ENCODE measurements at places on chromosomes 13 and 19. TPM values are rescaled to one million over a fixed set of nuclear protein-coding genes. Genes with fewer than 3 reads are reported as not detected.

The GGN gene
- 1.2 TPM for total RNA-seq

The FXYD3 gene
- total RNA-seq: not detected

The LAIR2 gene
- not detected for total RNA-seq

The FUZ gene
- 22.1 TPM for total RNA-seq

The EHD2 gene
- total RNA-seq: 230 TPM

The CEACAM7 gene
- not detected for total RNA-seq

The PPM1N gene
- 0.61 TPM for total RNA-seq

The MPHOSPH8 gene
- total RNA-seq: 9.4 TPM

The VRK3 gene
- total RNA-seq: 26.9 TPM

The CEACAM19 gene
- 1.3 TPM for total RNA-seq

The GRK1 gene
- total RNA-seq: not detected

The SIAH3 gene
- total RNA-seq: not detected

The MISP3 gene
- total RNA-seq: 0.49 TPM

The ERICH4 gene
- total RNA-seq: not detected

The CD33 gene
- not detected for total RNA-seq

The CYP2A7 gene
- total RNA-seq: not detected

The ATP8B3 gene
- 1.8 TPM for total RNA-seq

The LINGO3 gene
- not detected for total RNA-seq

The ZNF536 gene
- total RNA-seq: 1.1 TPM

The ZNF649 gene
- 7.8 TPM for total RNA-seq

The RPL13A gene
- 1,679 TPM for total RNA-seq

The OR7D2 gene
- total RNA-seq: not detected

The PRR22 gene
- total RNA-seq: 0.49 TPM

The ZNF574 gene
- total RNA-seq: 28.2 TPM

The IL17D gene
- total RNA-seq: 0.16 TPM

The FAM124A gene
- 0.97 TPM for total RNA-seq

The ZNF724 gene
- 2.3 TPM for total RNA-seq

The EFNB2 gene
- total RNA-seq: 15.5 TPM

The VSTM1 gene
- not detected for total RNA-seq

The COX7A1 gene
- total RNA-seq: 13.3 TPM

The ADGRE3 gene
- not detected for total RNA-seq

The GAPDHS gene
- not detected for total RNA-seq

The FUT1 gene
- not detected for total RNA-seq

The STOML3 gene
- not detected for total RNA-seq

The PODNL1 gene
- total RNA-seq: 7.2 TPM

The STAP2 gene
- 3.1 TPM for total RNA-seq

The KLHL1 gene
- not detected for total RNA-seq

The LAIR1 gene
- not detected for total RNA-seq

The CD37 gene
- not detected for total RNA-seq

The SLITRK6 gene
- 0.12 TPM for total RNA-seq

The ZNF836 gene
- 11.2 TPM for total RNA-seq

The NANOS3 gene
- total RNA-seq: 0.49 TPM

The FUT2 gene
- under 0.01 TPM for total RNA-seq
